Cardiac fibroblast (primary cell): ENCODE measurements at places on chromosomes 11 and 22.

- no peak for DNase-seq
These were observed 6.8 kb downstream of the BID start for GRCh38 chr22:17767233-17768065.

GRCh38 chr22:35971456-35972119 is 57.0 kb downstream of the RBFOX2 start:
- DNase-seq = peak; percentile 90

DNA sequence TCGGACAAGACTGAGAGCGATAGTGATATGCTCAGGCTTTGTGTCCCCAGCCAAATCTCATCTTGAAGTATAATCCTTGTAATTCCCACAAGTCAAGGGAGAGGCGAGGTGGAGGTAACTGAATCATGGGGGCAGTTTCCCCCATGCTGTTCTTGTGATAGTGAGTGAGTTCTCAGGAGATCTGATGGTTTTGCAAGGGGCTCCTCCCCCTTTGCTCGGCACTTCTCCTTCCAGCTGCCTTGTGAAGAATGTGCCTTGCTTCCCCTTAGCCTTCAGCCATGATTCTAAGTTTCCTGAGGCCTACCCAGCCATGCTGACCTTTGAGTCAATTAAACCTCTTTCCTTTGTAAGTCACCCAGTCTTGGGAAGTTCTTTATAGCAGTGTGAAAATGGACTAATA is 7.5 kb upstream of the FOLR2 start:
- DNase-seq = no peak

GRCh38 chr11:14073849-14074476 is 111.4 kb downstream of the SPON1 start:
- DNase-seq = peak; percentile 47

DNA sequence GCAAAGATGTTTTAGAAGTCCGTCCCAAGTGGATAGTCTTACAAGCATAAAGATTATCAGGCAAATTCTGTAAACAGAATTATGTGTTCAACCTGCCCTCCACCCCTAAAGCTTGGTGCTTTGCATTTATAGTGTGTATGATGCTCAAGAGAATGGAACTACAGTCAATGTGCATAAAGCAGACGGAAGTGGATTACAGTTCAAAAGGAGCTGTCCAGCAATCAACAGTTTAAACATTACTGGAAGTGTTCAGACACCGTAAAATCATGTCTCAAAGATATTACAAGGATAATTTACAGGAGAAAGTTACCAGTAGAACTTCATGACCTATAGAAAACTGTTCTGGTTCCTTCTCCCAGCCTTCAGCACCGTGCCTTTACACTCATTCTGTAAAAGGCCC is 1.0 kb downstream of the RIC3 start:
- DNase-seq = peak; percentile 8

DNA sequence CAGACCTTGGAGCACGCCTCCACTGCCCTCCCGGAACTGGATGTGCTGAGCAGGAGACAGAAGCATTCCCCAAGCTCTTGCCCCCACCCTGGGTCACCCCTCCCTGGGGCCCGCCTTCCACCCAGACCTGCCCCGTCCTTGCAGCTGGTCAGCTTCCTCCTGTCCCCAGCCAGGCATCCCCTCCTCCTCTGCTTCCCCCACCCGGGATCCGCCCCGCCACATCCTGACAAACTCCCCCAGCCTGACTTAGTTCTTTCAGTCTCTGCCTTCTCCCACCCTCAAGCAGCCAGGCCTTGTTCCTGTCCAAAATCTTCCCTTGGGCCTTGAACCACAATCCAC is 1.1 kb upstream of the PLXNB2 start:
- DNase-seq = peak; percentile 83

DNA sequence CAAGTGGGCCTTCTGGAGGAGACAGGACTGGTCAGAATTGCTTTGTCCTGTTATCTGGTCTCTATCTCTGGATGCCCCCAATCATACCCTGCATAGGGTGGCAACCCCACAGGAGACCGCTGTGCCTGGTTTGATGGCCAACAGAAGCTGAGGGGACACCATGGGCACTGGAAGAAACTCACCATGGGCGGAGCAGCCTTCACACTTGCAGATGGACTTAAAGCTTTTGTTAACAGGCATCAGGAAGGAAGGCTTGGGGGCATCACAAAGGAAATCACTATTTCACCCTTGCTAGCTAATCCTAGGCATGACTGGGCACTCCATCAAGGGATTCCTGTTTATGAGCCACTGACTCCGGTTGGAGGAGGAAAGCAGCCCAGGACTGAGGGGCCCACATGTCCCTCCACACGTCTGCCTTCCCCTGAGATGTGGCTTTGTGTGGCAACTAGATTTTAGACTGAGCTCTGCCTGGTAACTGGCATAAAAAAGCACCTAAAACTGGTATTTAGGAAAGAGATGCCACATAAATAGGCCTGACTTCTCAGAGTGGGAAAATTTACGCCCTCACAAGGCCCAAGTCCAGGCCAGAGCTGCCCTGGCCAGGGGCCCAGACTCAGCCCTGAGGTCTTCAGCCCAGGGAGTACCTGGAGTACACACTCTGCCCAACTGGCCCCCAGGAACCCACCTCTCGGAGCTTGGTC is 57.0 kb upstream of the LYVE1 start:
- DNase-seq = no peak

DNA sequence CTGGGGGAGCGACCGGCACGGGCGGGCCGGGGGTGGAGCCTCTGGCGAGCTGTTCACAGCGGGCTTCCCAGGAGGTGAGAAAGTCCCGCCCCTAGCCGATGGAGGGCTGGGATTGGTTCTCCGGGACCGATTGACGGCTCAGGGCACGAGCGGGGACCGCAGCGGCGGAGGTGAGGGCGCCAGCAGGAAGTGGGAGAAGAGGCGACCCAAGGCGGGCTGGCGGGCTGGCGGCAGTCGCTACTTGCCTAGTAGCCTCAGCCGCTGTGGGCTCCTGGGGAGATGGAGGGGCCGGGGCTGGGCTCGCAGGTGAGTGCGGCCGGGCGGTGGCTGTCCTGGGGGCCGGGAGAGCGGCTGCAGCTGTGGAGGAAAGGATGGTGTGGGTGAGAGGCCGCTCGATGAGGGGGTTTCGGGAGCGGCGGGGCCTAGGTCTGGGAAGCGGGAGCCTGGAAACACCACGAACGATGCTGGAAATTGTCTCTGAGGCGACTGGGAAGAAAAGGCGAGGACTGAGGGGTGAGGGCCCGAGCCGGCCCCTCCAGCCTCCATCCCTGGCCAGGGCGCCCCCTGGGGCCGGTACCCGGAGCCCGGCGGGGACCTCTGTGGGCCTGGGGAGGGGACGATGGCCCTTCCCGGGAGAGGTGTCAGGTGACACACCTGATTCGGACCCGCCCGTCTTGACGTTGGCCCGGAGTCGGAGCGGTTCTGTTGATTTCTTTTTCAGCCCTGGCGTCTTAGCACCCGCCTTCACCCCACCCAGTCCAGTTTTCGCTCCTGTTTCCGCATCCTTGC is at the start of gene ZDHHC13:
Gene ZDHHC13, plus strand, starts transcription at position 198 of the 789 bp plus-strand sequence. Its CDS starts 82 bp downstream, at position 280.
- DNase-seq = peak; percentile 82

GRCh38 chr11:9148727-9149126 is 57.3 kb upstream of the SCUBE2 start:
- DNase-seq = no peak

DNA sequence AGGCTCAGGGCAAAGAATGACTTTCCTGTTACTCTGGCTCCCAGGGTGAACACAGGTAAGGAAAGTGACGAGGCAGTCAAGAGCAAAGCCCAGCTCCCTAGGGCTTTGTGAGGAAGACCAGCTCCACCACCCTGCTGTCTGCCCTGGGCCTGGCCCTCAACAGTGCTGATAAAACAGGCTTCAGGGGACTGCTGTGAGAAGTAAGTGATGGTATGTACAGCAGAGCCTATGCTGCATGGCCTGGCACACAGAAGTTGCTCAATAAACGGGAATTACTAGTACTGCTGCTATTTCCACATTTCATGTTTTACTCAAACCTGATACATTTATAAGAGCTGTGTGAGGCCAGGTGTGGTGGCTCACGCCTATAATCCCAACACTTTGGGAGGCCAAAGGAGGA is 50.3 kb downstream of the MICAL3 start:
- DNase-seq = no peak

DNA sequence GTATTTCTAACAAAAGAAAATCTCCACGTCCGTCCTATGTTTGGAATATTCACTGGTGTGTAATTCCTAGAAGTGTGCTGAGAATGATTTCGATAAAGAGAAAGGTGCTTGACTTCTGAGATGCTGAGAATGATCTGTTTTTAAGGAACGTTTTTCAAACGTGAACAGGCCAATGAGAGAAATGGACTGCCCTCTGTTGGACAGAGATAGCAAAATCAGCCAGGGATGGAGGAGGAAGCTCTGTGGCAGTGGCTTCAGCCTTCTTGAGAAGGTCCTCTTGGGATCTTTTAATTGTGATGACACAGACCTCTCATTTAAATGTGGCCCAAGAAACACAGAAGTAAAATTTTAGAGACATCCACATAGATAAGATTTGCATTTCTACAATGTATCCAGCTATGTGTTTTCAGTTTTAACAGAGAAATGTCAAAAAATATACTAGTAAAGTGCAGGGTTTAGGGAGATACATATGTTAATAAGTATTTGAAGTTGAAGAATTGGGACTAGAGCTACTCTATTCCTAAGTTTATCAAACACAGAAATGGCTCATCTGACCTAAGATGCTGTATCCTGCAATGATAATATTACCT is 84.0 kb upstream of the RCN1 start:
- DNase-seq = peak; percentile 65

DNA sequence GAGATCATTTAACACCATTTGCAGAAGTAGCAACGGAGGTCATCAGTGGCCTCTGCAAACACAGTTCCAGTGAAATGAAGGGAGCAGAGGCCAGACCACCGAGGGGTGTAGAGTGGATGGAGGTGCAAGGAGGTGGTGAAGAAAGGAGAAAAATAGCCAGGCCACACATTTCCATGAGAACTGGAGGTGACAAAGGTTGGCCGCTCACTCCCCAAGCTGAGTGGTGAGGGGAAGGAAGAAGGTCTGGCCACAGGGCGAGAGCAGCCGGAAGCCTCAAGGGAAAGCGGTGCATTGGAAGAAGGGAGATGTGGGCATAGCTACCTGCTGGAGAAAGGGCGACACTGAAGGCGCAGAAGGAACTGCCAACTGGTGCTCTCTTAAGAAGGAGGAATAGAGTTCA is 20.1 kb upstream of the TMPRSS4 start:
- DNase-seq = no peak

DNA sequence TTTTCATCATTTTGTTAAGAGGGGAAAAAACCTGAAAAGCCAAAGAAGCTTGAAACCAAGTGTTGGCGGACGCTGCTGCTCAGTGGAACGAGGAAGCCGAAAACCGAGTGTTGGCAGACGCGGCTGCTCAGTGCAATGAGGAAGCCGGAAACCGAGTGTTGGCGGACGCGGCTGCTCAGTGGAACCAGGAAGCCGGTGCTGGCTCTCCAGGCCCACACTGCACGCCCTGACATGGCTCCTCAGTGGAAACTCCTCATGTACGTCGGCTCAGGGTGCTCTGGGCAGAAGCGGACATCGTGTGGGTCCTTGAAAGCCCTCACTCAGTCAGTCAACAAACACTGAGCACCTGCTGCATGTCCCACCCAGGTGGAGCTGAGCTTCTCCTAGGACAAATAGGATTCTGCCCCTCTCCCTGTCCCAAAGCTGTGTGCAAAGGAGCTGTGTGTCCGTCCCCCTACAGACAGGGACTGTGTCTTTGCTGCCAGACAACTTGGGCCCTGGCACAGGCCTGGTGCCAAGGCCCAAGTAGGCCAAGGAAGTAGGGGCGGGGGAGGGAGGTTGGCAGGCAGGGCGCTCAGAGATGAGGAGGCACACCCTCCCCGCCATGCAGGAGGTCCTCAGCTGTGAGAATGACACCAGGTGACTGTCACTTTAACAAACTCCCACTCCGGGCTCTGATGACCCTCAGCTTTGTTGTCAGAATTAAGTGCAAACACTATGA is 37.3 kb downstream of the PHF21B start:
- no peak for DNase-seq

DNA sequence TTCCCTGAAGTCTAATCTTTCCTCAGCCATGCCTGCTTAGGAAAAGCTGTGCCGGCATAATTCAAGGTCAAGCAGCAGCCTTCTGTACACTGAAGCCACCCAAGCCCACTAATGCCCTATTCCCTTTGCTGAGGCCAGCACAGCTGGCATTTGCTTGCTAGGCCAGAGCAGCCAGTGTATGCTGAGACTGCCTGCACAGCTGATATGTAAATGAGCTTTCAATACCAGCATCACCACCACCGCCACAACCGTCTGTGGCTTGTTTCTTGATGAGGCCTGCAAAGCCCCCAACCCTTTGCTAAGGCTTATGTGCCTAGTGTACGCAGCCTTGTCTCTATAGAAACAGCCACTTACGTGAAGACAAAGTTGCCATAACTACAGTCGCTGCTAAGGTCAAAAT is 56.3 kb upstream of the TNRC6B start:
- no peak for DNase-seq

DNA sequence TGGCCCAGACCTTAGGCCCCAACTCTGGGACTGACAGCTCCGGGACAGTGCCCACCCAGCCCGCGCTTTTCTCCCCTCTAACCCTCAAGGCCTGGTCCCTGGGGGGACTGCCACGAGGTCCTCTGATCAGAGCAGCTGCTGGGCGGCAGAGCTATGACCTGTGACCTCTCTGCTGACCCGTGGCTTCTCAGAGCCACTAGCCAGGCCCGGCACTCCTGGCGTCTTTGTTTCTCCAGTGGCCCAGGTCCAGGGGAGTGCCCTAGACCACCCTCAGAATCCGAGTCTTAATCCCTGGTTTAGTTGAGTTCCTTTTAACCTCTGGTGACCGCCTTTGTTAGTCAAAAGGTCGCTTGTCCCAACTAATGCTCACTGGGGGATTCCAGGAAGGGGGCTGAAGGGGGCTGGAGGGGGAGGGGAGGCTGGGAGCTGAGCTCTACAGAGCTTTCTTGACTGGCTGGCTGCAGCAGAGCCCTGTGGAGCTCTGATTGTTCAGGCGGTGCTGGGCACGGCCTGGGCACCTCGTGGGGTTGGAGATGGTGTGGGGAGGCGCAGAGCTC is 1.2 kb downstream of the FBLN1 start:
- no peak for DNase-seq

DNA sequence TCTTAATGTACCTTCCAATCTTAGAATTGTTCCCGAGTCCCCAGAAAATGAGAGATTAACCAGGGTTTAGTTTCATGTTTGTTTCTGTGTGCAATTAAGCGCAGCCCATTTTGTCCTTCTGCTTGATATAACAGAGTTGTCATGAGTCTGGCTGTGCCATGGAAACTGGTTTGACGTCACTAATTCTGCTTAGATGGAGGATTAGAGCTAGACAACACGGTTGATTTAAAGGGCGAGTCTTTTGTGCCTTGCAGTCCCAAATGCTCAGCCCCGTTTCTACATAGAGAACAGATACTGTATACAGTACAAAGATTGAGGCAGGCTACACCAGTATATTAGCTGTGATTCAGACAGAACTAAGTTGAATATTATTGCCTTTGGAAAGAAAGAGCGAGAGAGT is 45.5 kb upstream of the ALKBH3 start:
- no peak for DNase-seq
